ENCODE measurements at places on chromosomes 4 and X. TPM values are rescaled to one million over a fixed set of nuclear protein-coding genes. Genes with fewer than 3 reads are reported as not detected.

- no peaks in the 10 kb centered on the region for H3K4me1 ChIP-seq
- H3K36me3 ChIP-seq = no peaks in the 10 kb centered on the region
- no peak overlapping the region for H3K4me3 ChIP-seq
- no peak overlapping the region for H3K27ac ChIP-seq
- H3K27me3 ChIP-seq = no peaks in the 10 kb centered on the region
These were observed 49.0 kb upstream of the TRAM1L1 start for GRCh38 chr4:117134386-117134785.

DNA sequence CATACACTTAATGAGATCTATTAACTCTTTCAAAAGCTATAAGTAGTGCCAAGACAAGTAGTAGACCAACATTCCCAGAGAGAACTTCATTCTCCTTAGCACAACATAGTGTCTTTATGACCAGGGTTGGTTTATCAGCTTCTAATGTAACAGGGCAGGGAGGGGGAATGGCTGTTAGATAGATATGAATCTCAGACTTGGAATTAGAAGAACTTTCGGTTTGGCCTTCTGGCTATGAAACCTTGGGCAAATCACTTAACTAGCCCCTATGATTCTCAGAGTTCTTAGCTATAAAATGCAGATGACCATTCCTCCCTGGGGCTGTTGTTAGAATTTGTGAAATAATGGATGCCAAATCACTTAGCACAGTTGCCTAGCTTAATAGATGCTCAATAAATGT, 132.2 kb downstream of the SLC10A7 start:
- no peaks in the 10 kb centered on the region for H3K27me3 ChIP-seq
- H3K4me3 ChIP-seq = no peak overlapping the region
- H3K4me1 ChIP-seq = no peaks in the 10 kb centered on the region
- no peak overlapping the region for H3K27ac ChIP-seq

GRCh38 chrX:44876086-44876485, 3.1 kb downstream of the KDM6A start:
- H3K4me3 ChIP-seq = peak overlapping the region; percentile 90
- H3K27ac ChIP-seq = no peak overlapping the region
- H3K36me3 ChIP-seq = no peaks in the 10 kb centered on the region
- H3K27me3 ChIP-seq = no peaks in the 10 kb centered on the region

DNA sequence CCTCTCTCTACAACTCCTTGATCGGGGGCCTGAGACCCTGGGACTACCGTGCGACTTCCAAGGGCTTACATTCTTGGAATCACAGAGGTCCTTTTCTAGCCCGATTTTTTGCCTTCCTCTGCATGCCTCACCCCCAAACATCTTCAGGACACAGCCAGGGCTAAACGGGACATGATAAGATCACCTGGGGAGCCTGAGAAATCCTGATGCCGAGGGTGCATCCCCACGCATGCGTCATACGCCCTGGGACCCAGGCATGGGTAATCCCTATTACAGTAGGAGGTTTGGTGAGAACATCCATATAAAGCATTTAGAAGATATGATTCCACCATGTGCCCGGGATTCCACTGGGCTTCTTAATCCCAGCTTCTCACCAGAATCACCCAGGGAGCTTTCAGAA, 77.1 kb downstream of the DCTD start:
- no peaks in the 10 kb centered on the region for H3K27me3 ChIP-seq
- no peaks in the 10 kb centered on the region for H3K36me3 ChIP-seq
- no peak overlapping the region for H3K27ac ChIP-seq
- no peak for DNase-seq
- no peaks in the 10 kb centered on the region for H3K4me1 ChIP-seq
- no peak overlapping the region for H3K4me3 ChIP-seq

- no peaks in the 10 kb centered on the region for H3K36me3 ChIP-seq
- no peaks in the 10 kb centered on the region for H3K4me1 ChIP-seq
- no peak overlapping the region for H3K27ac ChIP-seq
- no peak for DNase-seq
These were observed 154.2 kb downstream of the FHIP1A start for GRCh38 chr4:151563194-151563593.

Gene CFAP47
- not detected for total RNA-seq

DNA sequence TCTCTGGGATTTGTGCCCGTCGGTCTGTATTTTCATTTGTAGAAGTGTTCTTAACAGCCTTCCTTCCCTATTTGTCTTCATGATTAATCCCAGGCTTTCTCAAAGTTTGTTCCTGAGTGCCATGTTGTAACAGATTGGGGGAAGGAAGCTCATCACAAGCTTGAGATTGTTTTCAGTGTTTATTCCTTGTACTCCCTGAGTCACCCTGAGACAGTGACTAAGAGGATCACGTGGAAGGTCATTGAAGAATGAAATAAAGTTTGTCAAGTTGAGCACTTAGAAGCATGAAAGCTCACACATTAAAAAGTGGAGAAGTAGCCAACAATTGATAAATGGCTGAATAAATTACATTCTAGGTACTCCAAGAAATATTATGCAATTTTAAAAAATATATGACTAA, 153.5 kb upstream of the FAM241A start:
- no peaks in the 10 kb centered on the region for H3K27me3 ChIP-seq
- H3K4me1 ChIP-seq = no peaks in the 10 kb centered on the region
- no peaks in the 10 kb centered on the region for H3K36me3 ChIP-seq
- DNase-seq = no peak
- H3K4me3 ChIP-seq = no peak overlapping the region

Gene APLN
- total RNA-seq = 14.1 TPM

Gene BST1
- total RNA-seq = 2.1 TPM

DNA sequence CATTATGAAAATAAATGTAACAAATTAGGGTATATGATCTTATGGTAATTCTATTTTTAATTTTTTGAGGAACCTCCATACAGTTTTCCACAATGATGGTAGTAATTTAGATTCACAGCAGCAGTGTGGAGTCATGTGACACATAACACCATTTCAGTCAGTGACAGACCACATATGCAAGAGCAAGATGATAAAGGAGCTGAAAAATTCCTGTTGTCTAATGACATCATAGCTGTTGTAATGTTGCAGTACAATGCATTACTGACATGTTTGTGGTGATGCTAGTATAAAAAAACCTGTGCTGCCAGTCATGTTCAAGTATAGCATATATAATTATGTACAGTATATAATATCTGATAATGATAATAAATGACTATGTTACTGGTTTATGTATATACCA, 28.5 kb downstream of the EMCN start:
- no peak overlapping the region for H3K4me3 ChIP-seq
- no peak overlapping the region for H3K27ac ChIP-seq
- H3K36me3 ChIP-seq = no peaks in the 10 kb centered on the region
- no peaks in the 10 kb centered on the region for H3K4me1 ChIP-seq
- no peak for DNase-seq

Gene MAGEE2
- total RNA-seq = not detected

GRCh38 chrX:129781680-129782495, 2.1 kb downstream of the SASH3 start:
- no peaks in the 10 kb centered on the region for H3K4me1 ChIP-seq
- no peaks in the 10 kb centered on the region for H3K36me3 ChIP-seq
- H3K27me3 ChIP-seq = no peaks in the 10 kb centered on the region
- DNase-seq = no peak

DNA sequence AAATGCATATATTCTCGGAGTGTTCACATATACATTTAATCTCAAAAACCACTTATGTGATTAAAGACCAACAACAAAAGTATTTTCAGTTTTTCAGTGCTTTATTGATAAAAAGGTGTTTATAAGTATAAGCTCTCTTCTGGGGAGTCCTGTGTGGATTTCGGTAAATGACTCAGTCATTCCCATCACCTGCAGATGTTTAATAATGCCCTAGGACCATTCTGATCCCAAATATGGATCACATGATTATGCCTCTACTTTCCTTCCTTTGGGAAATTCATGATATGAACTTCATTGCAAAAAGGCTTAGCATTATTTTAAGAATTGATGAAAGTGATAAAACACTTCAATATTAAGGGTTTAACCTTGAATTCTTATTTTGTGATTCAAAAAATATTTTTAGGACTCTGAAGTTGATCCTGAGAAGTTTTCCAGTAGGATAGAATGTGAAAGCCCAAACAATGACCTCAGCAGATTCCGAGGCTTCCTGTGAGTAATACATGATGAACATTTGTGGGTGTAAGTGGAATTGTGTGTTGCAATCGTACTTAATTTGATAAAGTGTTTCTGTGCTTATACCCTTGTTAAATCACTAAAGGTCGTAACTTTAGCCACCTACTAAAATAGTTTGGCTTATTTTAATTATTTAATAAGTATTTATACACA, 40.2 kb downstream of the ATP10D start:
- H3K27me3 ChIP-seq = no peaks in the 10 kb centered on the region
- H3K4me1 ChIP-seq = no peaks in the 10 kb centered on the region
- DNase-seq = no peak
- H3K36me3 ChIP-seq = peaks cover 7% of the 10 kb centered on the region
- H3K4me3 ChIP-seq = no peak overlapping the region

DNA sequence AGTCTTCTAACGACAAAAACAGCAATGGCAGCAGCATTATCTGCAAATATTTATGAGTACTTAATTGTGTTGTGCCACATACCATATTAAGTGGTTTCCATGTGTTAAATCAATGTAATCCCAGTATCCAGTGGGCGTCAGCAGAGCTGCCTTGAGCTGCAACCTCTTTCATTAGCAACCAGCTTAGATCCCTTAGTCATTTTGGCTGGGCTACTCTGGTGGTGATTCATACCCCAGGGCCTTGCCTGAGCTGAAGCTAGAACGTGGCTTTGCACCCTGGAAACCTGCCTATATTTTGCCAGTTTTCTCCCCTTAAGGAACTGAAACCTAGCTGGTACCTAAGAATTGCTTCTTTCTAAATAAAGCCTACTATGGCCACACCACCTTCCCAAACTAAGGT, 474.3 kb upstream of the FTHL17 start:
- no peak overlapping the region for H3K27ac ChIP-seq
- no peak overlapping the region for H3K4me3 ChIP-seq
- DNase-seq = no peak
- H3K4me1 ChIP-seq = no peaks in the 10 kb centered on the region
- H3K36me3 ChIP-seq = no peaks in the 10 kb centered on the region
- H3K27me3 ChIP-seq = no peaks in the 10 kb centered on the region

GRCh38 chr4:154595807-154596206, 5.3 kb upstream of the FGA start:
- H3K27me3 ChIP-seq = peaks cover 2% of the 10 kb centered on the region
- no peak for DNase-seq
- no peak overlapping the region for H3K27ac ChIP-seq
- no peaks in the 10 kb centered on the region for H3K36me3 ChIP-seq

DNA sequence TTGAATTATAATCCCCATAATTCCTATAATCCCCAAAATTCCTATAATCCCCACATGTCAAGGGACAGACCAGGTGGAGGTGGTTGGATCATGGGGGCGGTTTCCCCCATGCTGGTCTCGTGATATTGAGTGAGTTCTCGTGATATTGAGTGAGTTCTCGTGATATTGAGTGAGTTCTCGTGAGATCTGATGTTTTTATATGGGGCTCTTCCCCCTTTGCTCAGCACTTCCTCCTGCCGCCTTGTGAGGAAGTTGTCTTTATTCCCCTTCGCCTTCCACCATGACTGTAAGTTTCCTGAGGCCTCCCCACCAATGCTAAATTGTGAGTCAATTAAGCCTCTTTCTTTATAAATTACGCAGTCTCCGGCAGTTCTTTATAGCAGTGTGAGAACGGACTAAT, 36.6 kb upstream of the GPR78 start:
- H3K4me1 ChIP-seq = no peaks in the 10 kb centered on the region
- H3K36me3 ChIP-seq = no peaks in the 10 kb centered on the region
- DNase-seq = no peak
- H3K27ac ChIP-seq = no peak overlapping the region

DNA sequence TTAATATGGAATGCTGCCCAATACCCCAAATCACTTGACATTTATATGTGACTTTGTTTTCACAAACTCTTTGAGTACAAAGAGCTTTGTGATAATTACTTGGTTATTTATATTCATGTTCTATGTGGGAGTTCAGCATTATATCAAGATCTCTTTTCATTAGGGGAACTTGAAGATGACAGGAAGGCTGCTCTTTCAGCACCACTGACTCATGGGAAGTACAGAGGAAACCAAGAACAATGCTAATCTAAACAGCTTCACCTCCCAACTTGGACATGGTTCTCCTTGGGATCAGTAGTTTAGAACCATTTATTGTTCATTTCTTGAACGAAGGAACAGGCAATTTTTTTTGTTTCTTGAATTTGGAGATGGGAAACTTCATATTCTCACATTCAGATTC, 184.0 kb upstream of the AFF2 start:
- DNase-seq = no peak
- no peaks in the 10 kb centered on the region for H3K36me3 ChIP-seq

Gene FAM114A1
- total RNA-seq = 38.9 TPM

Gene DMD
- 127 TPM for total RNA-seq

- no peaks in the 10 kb centered on the region for H3K4me1 ChIP-seq
- no peak for DNase-seq
- H3K27me3 ChIP-seq = no peaks in the 10 kb centered on the region
- no peak overlapping the region for H3K4me3 ChIP-seq
These were observed 1504.5 kb upstream of the PCDH10 start for GRCh38 chr4:131644619-131645018.

DNA sequence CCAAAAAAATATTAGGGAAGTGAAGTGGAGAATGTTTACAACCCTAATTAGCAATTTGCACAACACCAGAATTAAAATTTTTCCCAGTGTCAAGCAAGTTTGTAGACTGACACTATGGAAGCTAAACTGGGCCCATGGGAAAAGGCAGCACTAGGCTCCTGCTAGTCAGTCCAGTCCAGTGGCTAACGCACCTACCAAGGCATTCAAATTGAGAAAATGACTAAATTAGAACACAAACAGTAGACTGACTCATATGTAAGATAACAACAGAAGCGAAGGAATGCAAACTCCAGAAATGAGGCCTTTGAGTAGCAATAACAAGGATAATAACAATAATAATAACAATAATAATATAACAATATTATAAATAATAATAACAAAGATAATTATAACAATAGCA, 90.7 kb downstream of the GRIA3 start:
- no peaks in the 10 kb centered on the region for H3K27me3 ChIP-seq
- H3K4me3 ChIP-seq = no peak overlapping the region
- H3K36me3 ChIP-seq = no peaks in the 10 kb centered on the region
- H3K27ac ChIP-seq = no peak overlapping the region
- DNase-seq = no peak

Gene SLC10A6
- total RNA-seq = 0.40 TPM

Gene PWWP3B
- total RNA-seq = 13.2 TPM

DNA sequence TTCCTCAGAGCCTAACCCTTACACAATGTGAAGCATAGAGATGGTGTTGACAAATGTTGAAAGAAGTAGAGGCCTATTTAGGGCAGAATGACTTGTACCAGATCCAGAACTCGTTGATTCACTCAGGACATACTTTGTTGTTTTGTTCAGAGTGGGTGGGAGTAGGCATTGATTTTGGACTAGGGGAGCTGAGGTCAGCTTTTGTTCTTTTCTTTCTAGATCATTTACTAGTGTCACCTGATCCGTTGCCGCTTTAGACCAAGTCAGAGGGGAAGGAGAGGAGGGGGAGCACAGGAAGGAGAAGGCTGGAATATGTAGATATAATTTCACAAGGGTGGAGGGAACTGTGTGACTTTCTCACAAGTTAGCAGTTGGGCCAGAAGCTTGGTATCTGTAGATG, 282.4 kb upstream of the GPC4 start:
- no peak overlapping the region for H3K4me3 ChIP-seq
- no peak for DNase-seq
- no peaks in the 10 kb centered on the region for H3K27me3 ChIP-seq
- H3K36me3 ChIP-seq = no peaks in the 10 kb centered on the region
- H3K4me1 ChIP-seq = no peaks in the 10 kb centered on the region
- no peak overlapping the region for H3K27ac ChIP-seq

- H3K36me3 ChIP-seq = peaks cover 4% of the 10 kb centered on the region
- H3K4me1 ChIP-seq = no peaks in the 10 kb centered on the region
- no peak overlapping the region for H3K27ac ChIP-seq
- no peak for DNase-seq
These were observed 54.5 kb downstream of the RS1 start for GRCh38 chrX:18617407-18617750.

Gene FRG1
- 28.9 TPM for total RNA-seq

Data from heart left ventricle (tissue), 16 donors.